ENCODE measurements at places on chromosomes 6 and 20.
A peak's percentile ranks its signal among the peaks of the same experiment; 100 is the strongest.

- DNase-seq: no peak
These were observed 17.0 kb downstream of the CRISP1 start for GRCh38 chr6:49849213-49849907.

DNA sequence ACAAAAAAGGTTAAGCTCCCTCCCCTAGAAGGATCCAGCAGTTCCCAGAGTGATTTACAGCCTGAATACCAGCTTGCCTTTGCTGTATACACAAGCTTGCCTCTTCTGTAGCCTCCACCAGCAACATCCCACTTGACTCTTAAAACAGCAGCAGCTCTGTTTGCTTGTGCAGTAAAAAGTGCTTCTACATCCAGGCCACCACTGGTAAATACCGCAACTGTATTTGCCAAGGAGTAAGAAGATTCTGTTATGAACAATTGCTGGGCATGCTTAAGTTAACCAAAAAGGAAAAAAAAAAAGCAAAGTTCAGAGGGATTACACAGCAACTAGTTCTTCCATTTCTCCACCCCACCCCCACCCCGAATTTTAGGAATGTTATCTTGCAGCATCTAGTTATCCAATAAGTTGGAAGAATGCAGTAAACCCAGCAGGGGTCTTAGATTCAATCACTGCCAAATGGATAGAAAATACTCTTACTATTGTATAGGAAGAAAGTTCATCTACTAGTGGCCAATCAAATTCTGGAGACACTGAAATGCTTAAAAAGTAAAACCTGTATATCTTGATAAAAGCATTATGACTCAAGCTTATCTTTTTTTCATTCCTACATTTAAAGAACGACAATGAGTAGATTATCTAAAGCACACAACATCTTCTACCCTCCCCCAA lies 4.8 kb downstream of the SALL4 start:
- no peak for DNase-seq

DNA sequence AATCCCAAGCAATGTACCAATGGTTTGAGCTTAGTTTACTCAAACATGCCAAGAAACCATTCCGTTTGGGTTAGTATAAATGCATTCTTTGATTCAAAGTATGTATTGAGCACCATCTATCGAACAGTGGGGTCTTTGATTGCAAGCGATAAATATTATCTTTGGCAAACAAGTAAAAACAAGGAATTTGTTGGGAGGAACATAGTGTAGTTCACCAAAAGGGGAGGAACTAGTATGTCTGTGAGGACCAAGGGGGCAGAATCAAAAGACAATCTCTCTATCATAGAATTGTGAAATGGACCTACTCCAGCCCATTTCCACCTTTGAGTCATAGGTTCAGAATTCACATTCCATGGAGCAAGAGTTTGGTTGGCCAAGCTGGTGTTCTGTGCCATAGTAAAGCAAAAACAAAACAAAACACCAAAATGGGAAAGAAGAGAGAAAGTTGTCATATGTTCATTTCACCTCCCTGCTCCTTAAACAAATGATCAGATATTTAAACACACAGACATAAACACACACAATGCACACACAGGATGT lies 266.0 kb downstream of the TSHZ2 start:
- DNase-seq: no peak

DNA sequence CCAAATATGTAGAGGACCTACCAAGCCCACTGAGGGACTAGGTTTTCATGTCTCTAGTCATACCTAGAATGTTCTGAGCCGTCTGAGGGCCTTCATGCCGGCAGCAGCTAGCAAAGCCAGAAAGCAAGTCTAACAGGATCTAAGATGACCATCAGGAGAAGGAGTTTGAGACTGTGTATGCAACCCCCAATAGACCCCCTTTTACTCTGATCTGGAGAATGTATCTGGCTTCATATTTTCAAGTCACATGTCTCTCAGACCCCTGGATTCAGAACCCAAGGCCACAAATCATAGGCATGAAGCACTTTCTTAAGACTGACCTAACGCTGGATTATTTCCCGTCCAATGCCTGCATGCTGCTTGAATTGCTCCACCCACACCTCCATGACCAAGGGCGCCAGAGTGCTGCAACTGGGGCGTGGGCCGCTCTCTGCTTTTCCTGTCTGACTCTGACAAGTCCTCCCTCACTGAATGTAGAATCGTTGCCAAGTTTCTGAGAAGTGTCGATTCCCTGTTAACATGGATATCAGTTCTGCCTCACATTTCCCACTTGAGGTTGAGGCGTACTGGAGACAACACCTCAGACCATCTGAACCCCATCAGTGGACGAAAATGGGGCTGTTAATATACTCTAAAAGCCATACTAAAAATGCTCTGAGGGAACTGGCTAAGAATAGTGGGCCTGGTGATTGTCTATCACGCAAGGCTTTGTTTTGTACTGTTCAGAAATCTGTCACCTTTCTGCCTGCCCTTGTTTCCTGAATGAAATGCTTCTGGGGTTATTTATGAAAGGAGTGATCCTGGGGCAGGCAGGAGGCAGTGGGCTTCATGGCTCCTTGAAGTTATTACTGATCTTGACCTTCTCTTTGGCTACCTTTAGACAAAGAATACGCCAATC lies 23.9 kb upstream of the ASXL1 start:
- DNase-seq: no peak

GRCh38 chr20:43187476-43188233 lies 2.1 kb downstream of the PTPRT start:
- peak; percentile 53 for DNase-seq

DNA sequence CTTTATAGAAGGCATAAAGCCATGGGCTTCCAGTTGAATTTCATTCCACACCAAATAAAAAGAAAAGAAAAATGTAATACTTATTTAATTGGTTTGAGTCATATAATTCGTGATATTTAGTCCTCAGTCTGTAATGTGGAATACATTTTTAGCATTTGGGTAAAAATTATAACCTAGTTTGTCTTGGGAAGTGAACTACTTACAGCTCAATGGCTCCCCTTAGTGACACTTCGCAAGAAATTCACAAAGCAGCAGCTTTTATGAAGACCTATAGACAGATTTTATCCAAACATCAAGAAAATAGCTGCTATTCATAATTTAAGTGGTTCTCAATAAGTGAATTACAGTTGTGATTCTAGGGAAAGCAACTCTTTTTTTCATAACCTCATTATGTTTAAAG lies 72.1 kb downstream of the RSPO3 start:
- no peak for DNase-seq

GRCh38 chr20:48708116-48708515 lies 119.7 kb downstream of the PREX1 start:
- no peak for DNase-seq

DNA sequence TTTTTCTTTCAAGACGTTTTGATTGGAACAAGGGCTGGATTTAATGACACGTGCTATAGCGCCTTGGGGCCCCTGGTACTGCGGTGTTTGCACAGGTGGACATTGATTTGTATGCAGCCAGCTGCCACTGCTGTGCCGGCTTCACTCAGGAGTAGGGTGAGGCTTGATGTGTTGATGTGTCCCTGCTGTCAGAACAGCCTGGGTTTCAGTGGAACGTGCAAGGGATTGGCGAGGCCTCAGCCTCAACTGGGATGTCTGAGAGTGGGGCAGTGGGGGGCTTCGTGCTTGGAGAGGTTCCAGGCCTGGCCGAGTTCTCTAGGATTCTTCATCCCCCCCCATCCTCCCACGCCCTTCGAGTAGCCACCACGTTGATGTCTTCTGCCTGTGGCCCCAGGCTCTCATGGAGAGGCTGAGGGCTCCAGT lies 23.0 kb downstream of the PYGB start:
- no peak for DNase-seq

DNA sequence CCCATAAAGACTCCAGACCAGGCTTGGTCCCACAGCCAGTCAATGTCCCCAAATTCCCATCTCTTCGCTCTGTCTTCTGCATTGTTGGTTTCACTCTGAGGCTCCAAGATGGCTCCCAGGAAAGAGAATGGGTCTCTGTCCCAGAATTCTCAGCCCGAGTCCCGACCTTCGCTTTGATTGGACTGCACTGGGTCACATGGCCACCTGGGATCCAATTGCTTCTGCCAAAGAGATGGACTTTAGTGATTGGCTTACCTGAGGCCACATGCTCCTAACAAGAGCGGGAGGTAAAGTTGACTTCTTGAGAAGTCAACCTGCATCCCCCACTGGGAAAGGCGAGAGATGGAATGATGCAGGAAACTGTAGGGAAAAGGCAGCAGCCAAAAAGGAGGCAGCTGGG lies 104.7 kb upstream of the PMEPA1 start:
- DNase-seq: no peak

DNA sequence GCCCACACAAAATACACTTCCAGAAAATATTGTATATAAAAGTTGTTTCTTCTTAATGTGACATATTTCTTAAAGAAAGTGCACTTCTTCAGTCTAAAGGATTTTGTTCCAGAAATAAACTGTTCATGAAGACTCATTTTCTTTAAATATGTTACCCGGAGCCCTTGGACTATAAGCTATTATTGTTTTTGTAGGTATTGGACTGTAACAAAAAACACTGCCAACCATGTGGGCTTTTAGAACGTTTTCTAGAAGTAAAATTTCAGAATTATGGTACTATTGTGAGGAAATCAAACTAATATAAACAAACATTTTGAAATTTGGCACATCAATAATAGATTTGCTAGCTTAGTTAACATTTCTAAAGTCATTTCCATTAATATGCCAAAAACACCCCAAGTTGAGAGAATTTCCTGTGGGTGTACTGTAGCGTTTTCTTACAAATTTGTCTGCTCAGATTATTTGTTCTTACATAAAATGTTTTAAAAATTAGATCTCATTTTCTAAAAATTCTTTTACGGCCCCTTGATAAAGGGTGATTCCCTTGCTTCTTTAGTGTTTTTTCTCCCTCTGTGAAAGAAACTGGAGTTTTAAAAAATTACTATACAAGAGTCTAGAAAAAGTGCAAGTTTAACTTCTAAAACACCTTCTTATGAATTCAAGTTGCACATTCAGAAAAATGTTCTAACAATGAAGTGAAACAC lies 3.4 kb downstream of the NKX2-4 start:
- DNase-seq: no peak

DNA sequence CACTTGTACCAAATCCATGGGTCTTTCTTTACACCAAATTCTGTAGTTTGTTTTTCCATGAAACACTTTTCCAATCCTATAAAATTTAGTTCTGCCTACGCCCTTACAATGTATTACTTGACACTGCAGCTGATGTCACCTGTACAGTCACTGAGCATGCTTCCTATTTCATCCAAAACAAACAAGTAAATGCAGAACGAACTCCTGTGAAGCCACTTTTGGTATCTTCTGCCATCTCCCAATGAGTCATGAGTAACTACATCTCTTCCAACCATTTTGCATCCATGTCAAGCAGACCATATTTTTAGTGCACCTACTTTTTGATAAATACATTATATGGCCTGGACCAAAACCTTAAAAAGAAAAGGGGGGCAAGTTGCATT lies 42.4 kb downstream of the HDDC2 start:
- DNase-seq: no peak

DNA sequence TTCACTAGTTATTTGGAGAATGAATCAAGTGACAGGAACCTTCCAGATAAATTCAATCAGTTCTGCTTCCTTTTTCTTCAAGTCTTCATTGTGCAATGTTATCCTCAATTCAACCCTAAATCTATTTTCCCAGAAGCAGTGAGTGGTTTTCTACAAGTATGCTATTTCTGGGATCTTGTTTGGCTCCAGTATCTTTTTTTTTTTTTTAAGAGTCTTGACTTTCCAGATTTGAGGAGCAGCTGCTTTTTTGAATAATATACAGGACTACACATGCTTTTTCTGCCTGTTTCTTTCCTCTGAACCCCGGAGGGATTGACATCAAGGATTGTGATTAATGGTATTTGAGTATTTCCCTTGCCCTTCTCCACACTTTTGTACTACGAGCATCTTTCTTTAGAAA lies 339.2 kb upstream of the JAG1 start:
- DNase-seq: no peak

GRCh38 chr6:1598886-1599285 lies 10.8 kb upstream of the FOXC1 start:
- DNase-seq: no peak

DNA sequence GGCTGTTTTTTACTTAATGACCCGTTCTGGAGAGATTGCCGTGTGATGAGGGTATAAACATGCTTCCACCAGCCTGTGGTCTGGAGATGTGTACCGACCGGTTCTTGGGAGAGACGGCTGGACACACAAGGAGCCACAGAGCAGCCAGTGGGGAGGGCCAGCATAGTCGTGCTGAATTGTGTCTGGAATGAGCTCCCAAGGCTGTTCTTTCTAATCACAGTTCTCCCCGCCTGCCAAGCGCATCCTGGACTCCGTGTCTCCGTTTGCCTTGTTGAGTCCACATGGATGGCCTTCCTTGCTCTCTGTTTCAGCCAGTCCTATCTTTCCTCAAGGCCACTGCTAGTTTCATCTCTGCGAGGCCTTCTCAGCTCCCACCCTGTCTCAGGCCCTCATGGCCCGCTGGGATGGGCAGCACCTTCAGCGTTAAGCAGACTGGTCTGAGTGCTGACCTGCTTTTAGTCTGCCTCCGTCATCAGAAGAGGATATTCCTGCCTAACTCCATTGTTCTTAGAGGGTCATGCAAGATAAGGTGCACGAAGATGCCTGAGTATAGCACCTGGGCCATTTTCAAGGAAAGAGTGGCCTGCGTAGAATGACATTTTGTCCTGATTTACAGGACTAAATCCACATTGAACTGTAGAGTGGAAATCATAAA lies 20.6 kb downstream of the MANBAL start:
- DNase-seq: no peak

DNA sequence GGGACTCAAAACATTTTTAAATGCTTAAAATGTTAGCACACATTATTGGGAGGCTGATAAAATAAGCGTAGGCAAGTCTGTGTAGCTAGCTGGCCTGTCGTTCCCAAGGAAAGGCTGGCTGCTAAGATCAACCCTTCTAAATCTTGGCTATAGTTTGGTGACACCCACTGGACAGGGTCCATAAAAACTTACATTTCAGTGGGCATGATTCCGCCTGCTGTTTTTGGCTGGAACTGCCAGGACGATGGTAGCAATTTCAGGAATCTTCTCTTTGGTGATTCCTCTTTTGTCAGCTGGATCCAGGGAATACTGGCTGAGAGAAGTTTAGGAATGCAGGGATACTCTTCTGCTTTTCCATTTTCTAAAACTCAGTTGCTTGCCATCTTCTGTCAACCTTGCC lies 162.2 kb downstream of the NKAIN2 start:
- no peak for DNase-seq

GRCh38 chr6:6812427-6812826 lies 223.9 kb downstream of the LY86 start:
- DNase-seq: no peak

DNA sequence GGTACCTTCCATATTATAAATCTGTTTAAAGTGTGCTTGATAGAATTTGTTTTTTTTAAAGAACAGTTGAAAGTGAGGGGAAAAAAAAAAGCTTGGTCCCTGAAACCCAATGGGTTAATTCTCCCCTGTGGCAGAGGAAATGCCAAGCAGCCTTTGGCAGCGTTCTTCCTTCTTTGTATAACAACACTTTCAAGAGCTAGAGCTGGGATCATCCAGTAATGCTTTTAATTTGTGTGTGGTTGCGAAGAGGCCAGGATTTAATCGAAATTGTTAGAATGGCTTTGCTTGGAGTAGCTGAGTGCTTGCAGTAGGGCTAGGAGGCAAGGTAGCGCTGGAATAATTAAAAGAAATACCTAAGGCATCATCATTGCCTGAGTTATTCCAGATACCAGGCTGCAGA lies 692.0 kb downstream of the DHX35 start:
- DNase-seq: no peak
